ENCODE measurements at places on chromosomes 4 and X.
A peak's percentile ranks its signal among the peaks of the same experiment; 100 is the strongest.

- DNase-seq, result no peak
Measured at GRCh38 chr4:144202081-144202480, 61.6 kb upstream of the GYPA start.

GRCh38 chr4:108917255-108917654, 154.4 kb upstream of the ETNPPL start:
- DNase-seq, result no peak

DNA sequence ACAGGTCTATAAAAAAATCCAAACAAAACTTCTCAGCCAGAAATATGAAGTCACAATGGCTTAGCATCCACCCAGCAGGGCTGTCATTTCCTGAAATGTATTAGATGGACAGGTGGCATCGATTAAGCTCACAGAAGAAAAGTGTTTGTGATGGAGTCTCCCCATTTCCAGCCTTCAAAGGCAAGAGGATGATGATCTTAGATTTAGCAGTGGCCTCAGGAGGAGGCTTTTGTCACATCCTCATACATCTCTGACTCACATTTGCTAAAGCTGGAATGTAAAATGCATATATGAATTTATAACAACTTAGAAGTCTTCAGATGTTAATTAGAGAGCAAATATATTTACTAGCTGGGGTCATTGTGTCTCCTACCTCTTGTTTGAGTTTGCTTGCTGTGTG, 441.9 kb downstream of the SPRY1 start:
- no peak for DNase-seq

DNA sequence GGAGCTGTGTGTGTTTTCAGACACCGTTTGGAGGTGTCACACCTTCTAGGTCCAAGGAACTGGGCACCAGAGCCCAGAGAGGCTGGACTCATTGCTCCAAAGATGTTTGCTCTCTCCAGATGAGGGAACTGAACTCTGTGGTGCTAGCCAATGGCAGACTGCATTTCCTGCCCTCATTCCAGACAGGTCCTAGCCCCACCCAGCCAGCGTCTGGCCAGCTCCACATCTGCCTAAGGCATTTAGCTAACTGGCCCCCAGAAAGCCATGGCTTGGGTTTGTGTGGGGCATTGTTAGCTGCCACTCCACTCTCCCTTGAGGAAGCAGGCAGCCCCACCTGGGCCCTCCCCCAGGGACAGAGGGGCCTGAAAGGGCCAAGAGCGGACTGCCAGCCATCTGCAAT, 11.4 kb downstream of the FGD1 start:
- no peak for DNase-seq

- peak; percentile 44 for DNase-seq
Measured at GRCh38 chrX:17590892-17591740, 146.2 kb upstream of the SCML1 start.

DNA sequence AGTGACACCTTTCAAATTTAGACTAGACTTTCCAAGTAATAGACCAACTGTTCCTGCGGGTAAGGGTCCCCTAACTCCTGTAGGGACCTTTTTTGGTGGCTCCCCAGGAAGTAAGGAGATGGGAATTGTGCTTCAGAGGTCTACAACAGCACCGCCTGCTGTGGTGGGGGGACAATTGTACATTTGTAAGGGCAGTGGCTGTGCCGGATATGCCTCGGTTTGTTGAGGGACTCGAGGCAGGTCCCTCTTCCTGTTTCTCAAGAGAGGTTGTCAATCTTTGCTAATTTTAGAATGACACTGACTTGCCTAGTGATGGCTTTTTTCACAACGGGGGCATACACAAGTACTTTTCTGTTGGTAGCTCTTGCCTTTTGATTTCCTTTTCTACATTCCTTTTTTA, 15.5 kb upstream of the HSD17B11 start:
- DNase-seq, result no peak

DNA sequence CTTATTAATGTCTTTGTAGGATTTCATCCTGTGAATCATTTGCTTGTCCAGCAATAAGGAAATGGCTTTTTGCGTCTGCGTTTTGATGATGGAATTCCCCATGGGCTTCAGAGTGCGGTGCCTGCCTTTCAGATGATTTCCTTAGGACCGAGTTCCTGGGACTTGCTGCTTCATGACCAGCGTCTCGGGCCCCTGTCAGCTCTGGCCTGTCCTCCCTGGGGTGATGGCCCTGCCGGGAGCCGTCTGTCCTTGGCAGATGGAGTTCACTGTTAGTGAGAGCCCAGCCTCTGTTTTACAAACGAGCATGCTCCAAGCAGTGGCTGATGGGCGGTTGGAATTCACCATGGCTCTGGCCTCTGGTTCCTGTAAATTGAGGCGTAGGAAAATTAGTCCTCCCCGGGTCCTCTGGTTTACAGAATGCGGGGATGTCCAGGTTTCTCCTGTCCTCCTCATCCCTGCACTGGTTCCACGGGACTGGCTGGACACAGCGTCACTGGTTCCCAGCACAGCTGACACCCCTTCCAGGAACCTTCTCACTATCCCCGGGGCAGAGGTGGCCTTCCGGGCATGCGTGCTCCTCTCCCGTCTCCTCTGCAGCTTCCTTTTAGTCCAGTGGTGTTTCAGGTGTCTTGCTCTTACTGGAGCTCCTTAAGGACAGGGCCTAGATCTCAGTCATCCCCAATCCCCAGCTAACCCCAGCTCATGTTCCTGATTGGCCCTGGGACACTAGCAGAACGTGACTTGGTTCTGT, 34.9 kb downstream of the TBC1D14 start:
- DNase-seq, result no peak

DNA sequence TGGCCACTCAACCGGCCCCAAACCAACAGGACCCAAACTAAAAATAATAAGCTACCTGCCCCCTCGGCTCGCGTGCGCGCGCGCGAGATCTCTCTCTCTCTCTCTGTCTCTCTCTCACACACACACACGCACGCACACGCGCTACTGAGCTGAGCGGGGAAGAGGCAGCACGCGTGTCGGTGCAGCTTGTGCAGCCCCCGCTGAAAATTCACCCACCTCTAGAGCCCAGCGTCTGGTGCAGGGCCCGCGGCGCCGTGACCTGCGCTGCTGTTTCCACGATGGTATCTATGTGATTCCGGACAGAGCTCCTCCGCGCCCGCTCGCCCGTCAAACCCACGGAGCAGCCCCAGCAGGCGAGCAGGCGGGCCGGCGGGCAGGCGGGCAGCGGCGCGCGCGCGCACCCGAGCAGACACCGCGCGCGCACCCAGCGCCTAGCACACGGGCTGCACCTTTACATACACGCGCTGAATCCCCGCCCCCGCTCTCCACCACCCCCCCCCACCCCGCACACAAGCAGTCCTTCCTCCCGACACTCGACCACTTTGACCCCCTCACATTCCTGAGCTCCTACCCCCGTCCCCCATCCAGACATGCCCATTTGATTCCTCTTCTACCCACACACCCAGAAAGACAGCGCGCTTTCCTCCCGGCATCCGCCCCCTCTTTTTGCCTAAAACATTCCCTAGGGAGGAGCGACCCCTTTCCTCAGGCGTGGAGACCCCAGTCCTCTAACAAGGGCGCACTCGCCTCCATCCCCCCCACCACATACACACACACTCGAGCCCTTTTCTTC, 1.0 kb downstream of the SLITRK4 start:
- DNase-seq, result no peak

GRCh38 chr4:112431158-112431557, 84.8 kb downstream of the NEUROG2 start:
- no peak for DNase-seq

- no peak for DNase-seq
Measured at GRCh38 chr4:183431614-183432013, 12.8 kb upstream of the CDKN2AIP start.

GRCh38 chrX:125205133-125205917, 114.3 kb upstream of the TEX13C start:
- peak; percentile 49 for DNase-seq

DNA sequence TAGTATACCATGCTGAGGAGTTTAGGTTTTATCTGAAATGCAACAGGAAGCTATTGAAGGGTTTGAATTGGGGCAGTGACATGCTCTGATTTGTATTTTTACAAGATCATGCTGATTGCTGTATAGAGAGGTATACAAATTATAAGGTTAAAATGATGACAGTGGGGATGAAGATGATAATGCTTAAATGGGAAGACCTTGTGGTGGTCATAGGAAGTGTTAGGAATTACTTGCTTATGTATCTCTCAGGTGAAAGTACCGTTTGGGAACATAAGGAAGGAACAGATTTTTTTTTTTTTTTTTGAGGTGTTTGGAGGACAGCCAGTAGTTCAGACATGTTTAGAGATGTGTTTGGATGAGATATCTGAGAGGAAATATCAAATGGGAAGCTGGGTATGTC, 5.0 kb downstream of the BMP2K start:
- no peak for DNase-seq

DNA sequence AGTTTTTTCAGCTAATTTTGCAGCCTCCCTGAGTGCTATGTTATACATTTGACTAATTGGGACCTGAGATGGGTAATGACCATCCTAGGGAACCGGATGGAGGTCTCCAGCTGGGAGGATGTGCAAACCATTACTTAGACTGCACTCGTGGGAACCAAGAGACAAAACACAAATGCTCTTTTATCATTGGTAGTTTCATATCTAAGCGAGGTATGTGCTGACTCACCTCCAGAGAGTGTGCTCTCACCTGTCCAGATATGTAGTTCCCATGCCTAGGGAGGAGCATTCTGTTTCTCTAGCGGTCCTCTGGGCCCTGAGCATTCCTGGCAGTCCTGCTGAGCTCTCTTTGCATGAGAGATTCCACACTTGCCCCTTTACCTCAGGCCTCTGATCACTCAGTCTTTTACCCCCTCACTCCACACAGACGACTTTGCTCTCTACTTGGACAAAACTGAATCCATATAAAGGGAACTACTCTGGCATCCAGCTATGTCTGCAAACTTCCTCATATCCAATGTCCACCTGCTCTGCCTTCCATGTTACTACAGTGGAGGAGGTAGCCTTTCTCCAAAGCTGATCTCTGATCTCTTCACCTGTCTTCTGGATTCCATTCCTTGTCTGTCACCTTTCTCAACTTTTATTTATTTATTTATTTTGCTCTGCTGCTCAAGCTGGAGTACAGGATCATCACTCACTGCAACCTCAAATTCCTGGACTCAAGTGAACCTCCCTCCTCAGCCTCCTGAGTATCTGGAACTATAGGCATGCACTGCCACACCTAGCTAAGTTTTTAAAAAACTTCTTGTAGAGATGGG, 88.4 kb downstream of the LRP2BP start:
- no peak for DNase-seq

DNA sequence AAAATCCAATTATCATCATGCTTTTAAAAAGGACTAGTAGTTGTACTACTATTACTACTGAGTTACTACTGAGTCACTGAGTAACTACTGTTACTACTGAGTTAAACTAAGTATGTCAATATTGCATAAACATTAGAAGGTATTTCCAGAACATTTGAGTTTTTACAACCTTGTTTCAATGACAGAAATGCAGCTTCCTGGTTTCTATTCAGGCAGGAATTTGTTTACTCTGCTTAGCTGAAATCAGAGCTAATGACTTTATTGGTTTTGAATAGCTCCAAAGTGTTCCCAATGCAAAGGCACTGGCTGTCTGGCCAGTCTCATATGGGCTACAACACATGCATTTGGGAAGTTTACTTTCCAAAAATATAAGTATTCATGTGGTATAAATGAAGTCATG, 12.0 kb downstream of the RPS6KA6 start:
- no peak for DNase-seq

DNA sequence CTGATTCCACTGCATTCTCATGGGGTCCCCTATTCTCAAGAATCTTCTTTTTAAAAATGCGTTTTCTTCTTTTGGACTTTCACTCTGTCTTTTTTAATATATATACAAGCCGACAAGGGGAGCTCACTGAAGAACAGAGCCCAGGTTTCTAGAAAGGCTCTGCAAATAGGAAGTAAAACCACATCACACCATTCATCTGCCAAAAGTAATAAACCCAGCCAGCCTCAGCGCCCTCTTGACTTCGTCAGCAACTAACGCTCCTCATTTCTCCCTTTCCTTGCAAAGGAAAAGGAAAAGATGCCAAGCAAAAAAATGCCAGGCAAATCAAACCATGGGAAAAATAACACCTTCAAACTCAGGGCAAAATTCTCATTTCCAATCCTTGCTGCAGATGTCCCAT, 136.4 kb downstream of the HHIP start:
- no peak for DNase-seq

GRCh38 chr4:173367285-173367684, 3.5 kb upstream of the SAP30 start:
- DNase-seq, result no peak

GRCh38 chrX:41095908-41096307, 10.7 kb downstream of the USP9X start:
- DNase-seq, result no peak

DNA sequence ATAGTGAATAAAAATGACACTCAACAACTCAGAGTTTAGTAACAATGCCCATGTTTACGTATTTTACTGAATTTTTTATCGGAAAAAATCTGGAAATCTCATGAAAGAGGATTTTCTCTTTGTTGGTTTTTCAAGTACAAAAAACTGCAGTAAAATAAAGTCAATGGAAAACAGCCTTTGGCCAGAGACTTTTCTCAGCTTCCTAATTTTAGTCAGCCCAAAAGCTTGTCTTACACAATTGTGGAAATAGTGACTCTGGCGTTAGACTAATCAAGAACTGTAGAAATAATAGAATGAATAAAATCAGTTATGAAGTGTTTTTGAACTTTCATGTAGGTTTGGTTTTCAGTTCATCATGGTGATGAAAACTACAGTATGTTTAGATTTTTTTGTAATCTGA, 234.7 kb downstream of the DKK2 start:
- DNase-seq, result no peak

- no peak for DNase-seq
Measured at GRCh38 chr4:74087481-74087880, 11.5 kb downstream of the CXCL2 start.

DNA sequence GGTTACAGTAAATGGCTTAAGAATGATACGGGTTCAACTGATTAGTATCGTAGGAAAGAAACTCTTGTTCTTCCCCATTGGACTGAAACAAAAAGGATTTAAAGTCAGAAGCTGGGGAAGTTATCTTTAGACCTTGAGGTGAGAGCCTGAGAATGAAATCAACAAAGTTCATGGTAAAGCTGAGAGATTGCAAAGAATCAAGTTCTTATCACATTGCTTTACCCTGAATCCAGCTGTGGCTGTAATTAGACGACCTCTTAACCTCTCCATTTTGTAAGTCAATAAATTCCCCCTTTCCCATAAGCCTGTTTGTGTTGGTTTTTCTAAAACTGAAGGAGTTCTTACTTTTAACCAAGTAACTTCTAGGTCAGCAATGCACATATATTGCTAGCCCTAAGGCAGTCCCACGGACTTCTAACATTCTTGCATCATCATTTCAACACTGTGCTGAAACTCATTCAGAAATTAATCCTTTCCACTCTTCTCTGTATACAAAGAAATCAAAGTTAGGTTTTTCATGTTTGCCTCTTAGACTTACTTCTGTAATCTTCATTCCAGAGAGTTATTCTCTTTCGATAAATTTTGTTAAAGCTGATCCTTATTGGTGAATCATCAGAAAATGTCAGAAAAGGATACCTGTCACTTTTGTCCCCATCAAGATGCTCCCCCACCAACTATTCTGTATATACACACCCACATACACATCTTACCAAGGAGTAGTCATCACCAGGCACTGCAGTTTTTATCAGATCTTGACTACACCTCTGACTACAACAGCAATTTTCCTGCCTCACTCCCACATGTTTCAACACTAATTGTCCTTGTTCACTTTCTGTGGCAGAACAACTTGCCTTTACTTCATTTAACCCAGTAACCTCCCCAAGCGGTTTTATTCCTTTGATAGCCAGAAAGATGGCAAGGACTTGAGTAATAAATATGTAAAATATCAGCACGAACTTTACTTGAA, 77.9 kb upstream of the STK26 start:
- no peak for DNase-seq

GRCh38 chrX:72122621-72123337, 8.9 kb downstream of the RTL5 start:
- no peak for DNase-seq

Measured in heart left ventricle (tissue), 16 donors.